ENCODE measurements at places on chromosomes 2 and 18. TPM values are rescaled to one million over a fixed set of nuclear protein-coding genes. Genes with fewer than 3 reads are reported as not detected.

WDR35 gene
- total RNA-seq: 14.5 TPM

IL1R2 gene
- total RNA-seq: 1.3 TPM

GALNT14 gene
- total RNA-seq: 47.8 TPM

STARD6 gene
- total RNA-seq: not detected

SETBP1 gene
- total RNA-seq: 0.47 TPM

NT5C1B gene
- total RNA-seq: not detected

MYOM1 gene
- total RNA-seq: 0.30 TPM

ATIC gene
- total RNA-seq: 201 TPM

CCDC121 gene
- total RNA-seq: 3.8 TPM

TMEM198 gene
- total RNA-seq: 1.3 TPM

LAMA3 gene
- total RNA-seq: 55.8 TPM

CROCC2 gene
- total RNA-seq: not detected

RAD51AP2 gene
- not detected for total RNA-seq

CD207 gene
- not detected for total RNA-seq

MRO gene
- total RNA-seq: 0.26 TPM

FNDC4 gene
- 3.7 TPM for total RNA-seq

EPC2 gene
- total RNA-seq: 10.5 TPM

CCDC178 gene
- not detected for total RNA-seq

CCDC150 gene
- 8.2 TPM for total RNA-seq

Data from A549 treated with Mapracorat at 1 μM for 4 hours (cell line).